ENCODE measurements at places on chromosomes 3 and 15.
A peak's percentile ranks its signal among the peaks of the same experiment; 100 is the strongest.

- DNase-seq, result no peak
Measured at GRCh38 chr15:77983091-77983707, 94.3 kb downstream of the TBC1D2B start.

DNA sequence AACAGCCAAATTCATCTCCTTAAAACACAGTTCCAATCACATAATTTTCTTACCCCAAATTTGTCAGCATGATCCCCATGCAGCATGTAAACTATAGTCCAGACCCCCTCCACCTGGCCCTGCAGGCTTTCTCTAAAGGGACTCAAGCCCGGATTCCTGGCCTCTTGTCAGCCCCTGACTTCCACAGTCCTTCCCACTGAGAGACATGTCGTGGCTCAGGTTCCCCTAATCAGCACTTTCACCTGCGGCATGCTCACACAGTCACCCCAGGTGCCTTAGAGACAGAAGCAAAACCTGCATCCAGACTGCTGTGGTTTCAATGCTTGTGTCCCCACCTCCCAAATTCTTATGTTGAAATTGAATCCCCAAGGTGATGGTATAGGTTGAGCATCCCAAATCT lies 372.7 kb upstream of the ATP10A start:
- no peak for DNase-seq

DNA sequence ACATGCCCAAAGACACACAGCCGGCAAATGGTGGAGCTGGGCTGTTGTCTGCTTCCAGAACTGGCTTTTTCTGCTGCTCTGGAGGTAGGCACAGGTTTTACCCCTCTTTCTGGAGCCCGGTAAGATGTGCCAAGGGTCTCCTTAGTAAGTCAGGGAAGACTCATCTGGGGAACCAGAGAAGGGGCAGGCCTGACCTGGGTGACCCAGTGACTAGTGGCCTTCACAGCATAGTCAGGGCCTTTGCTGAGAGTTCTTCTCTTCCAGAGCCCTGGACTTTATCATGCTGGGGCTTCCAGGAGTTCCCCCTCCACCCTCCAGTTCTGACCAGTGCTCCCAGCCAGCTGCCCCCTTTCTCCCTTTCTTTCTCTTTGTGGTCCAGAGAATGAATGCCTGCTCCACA lies 3.2 kb downstream of the CD276 start:
- DNase-seq, result no peak

DNA sequence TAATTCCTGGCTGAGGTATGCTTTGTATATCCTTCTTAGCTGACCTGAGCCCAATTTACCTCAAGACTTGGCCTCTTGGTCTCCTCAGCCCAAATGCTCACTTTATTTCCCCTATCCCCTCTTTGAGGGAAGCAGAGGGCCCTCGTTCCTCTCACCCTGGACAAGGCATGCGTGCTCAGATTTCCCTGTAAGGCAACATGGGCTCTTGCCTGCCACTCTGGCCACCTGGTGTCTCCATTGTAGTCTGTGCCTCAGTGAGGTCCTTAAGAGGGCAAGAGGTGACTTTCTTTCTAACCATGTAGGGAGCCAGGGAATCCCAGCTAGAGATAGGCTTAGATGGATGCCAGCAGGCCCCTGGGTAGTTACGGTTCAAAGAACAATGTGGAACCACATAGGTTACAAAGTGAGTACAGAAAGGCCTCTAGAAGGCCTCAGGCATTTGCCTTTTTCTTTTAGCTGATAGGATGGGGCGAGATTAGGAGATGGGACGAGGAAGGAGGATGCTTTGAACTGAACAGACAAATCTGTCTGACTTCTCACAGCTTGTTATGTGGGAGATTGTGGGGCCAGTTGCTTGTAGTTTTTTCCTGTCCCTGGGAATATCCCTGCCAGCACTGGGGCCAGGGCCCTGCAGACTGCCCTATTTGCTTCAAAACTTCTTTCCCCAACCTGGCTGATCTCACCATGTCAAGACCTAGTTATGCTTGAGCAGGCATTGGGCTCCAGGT lies 1.1 kb upstream of the INTS14 start:
- DNase-seq, result no peak

GRCh38 chr15:25058080-25058785 lies 103.4 kb downstream of the SNRPN start:
- peak; percentile 13 for DNase-seq

DNA sequence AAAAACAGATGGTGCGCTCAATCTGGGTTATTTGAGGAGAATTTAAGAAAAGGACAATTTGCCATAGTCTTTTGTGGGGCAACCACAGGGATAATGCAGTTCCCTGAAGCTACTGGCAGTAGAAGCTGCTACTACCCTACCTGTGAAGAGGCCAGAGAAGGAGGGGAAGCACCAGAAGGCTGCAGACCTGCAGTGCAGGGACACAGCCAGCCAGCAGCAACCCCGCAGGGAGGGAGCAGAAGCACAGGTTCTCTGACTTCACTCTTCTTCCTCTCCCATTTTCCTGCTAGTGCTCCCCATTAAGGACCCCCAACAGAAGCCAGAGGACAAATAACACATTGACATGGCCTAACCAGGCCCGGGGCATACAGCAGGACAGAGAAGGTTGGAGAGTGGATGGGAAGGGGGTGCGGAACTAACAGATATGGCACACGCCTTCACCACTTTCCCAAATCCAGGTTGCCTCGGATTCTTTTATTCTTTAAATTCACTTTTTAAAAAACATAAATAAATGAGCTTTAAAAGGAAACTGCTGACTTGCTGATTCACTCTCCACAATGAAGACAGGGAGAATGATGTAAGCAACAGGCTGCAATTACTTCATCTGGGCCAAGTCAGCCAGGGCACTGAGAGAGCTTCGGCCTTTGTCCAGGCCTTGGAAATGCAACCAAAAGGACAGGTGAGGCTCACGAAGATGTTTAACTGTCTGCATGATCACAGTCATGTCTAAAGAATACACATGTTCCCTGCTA lies 30.1 kb downstream of the POPDC2 start:
- no peak for DNase-seq

DNA sequence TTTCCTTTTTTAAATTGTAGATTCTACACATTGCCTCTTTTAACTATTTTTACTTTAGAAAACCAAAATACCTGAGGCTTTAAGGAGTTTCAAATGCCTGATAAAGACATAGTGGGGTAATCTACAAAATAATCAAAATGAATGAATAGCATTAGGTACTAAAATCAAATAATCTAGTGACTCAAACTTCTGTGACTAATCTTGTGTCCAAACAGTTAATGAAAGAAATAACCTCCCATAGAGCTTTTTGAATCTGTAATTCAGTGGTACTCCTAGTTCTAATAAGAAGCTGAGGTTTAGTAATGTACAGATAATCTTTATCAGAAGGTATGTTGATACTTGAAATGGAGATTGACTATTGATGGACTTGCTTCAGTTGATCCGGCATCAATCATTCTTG lies 53.0 kb downstream of the DTWD1 start:
- no peak for DNase-seq

DNA sequence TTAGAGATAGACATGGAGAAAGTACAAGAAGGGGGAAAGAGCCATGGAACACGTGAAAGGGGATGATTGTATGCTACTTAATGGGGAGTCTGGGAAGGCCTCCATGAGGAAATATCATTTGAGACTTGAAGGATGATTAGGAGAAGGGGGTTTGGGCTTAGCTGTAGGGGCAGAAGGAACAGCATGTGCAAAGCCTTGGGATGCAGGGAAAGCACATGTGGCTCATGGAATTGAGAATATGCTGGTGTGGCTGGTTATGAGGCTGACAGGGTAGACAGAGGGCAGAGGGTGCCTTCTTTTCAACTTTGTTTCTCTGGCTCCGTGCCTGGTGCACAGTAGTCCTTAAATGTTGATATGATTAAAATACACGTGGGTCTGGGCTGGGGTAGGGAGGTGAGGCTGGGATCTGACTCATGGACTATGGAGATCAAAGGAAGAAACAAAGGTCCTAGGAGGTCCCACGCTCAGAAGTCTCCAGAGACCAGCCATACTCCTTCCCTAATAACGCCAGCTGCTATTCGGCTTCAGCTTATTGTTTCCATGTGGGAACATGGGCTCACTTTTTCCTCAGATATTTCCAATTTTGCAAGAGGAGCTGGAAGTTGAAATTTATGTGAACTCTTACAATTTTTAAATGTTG lies 1.1 kb downstream of the GTF2E1 start:
- no peak for DNase-seq

DNA sequence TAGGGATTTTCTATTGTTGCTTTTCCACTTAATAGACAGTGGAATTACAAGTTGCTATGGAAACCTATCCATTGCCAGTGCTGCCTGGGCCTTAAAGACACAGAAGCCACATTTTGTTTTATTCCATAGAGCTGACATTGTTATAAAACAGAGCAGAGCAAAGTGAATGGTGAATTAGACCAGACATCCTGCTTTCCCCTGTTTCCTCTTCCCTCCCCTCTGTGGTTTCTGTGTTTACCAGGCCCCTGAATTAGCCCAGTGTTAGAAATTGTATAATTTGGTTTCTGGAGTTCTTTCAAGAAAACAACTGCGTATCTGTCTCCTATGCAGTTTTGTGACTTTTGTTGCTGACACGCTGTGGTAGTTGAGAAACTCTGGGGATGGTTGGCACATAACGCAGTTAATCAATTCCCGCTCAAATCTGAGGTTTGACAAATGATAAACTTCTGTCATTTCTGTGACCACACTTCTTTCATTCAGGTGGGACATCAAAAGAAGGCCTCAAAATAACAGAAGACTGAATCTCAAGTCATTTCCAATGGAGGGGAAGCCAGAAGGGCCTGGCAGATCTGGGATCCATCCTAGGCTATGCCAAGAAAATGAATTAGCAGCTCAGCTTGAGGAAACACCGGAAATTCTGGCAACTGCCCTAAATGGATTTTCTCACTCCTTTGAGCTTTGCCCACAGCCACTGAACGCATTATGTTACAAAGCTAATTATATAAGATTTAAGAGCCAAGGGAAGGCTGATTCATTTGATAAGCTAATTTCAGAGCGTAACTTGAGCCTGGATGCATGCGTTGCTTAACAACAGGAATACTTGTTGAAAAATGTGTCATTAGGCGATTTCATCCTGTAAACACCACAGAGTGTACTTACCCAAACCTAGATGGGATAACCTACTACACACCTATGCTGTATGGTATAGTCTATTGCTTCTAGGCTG lies 46.9 kb downstream of the NR1D2 start:
- DNase-seq, result no peak

All from T-cell (primary cell).